Stimulated activated CD4-positive, alpha-beta T cell treated with anti-CD3 and anti-CD28 coated beads, Interleukin-12 subunit alpha, Interleukin-12 subunit beta, amount 100 ng/mL, for 48 hours (primary cell): ENCODE measurements at places on chromosomes 2 and 18.

DNA sequence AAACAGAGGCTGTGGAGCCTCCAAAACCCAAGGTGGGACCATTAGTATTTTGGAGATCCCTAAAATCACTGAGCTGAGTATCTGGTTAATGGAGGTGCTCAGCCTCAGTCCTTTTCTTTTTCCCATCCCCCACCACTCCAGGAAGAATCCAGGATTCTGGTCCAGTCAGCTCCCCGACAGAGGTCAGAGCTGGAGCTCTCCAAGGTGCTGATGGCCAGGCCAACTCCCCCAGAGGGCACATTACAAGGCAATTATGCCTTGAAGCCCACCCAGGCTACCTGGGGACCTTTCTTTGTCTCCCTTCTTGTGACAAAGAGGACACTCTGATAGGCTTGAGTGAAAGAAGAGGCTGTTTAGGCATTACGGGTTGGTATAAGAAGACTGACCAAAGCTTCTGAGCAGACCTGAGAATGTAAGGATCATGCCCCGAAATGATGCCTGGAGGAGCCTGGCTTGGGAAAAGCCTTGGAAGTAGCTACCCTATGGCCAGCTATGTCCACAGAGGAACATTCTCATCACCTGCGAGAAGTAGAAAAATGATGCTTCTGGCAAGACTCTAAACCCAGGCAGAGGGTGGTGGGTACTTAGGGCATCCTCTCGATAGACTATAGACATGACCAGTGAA lies 102.5 kb upstream of the LDAH start:
- DNase-seq: no peak

DNA sequence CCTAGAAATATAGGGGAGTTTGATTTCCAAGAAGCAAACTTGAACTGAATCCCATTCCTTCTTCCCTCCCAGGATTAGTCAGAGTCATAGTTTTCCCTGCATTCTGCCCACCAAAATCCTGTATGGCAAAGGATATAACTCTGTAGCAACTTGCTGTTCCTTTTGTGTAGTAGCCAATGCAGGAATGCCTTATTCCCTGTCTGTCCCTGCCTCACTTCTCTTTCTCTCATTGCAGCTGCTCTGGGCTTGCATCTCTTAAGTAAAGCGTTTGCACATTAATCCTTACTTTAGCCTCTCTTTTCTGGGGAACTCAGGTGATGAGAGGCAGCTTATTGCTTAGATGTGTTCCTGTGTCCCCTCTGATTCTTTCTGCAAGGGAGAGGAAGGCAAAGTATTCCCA lies 333.1 kb upstream of the VWC2L start:
- no peak for DNase-seq

DNA sequence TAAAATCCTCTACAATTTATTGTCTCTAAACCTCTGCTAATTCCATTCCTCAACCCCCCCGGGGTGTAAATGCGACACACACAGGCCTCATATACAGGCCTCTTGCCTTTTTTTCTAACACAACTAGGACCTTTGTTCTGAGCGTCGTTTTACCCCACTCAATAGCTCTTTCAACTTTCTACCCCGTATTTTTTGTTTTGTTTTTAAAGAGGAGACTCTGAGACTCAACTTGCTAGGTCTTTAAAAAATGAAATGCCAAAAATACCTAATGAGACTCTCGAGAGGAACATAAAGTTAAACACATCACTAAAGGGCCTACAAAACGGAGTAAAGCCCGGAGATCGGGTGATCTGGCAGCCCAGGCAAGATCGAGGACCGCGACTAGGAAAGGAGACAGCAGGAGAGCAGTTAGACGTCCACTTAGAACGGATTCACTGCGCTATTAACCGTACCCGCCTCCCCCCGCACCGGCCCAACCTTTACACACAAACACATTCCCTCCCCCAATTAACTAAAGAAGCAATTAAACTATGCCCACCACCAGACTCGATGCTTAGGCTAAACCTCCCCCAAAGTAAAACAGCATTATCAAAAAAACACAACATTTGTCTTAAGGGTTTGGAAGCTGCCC lies 1.7 kb downstream of the TRIP12 start:
- DNase-seq: no peak

- DNase-seq: no peak
These were observed 30.8 kb downstream of the NRP2 start for GRCh38 chr2:205713086-205713485.

- DNase-seq: no peak
These were observed 3.6 kb downstream of the TLK1 start for GRCh38 chr2:171157109-171157500.

DNA sequence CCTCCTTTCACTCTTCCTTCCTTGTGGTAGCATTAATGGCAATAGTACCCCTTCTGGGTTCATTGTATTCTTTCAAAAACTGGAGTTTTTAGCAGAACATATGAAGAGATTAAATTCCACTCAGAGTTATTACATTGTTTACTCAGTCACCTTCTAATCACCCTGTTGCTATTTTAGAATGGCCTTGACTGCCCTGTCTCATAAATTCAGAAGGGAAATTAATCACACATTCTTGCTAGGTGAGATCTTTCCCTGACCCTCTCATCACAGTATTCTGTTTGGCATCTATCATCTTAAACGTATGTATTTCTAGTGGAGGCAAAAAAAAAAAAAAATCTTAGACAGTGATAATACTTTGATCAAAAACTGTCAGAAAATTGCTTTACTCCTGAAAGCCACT lies 760.4 kb downstream of the ADCYAP1 start:
- no peak for DNase-seq

GRCh38 chr2:134448650-134449049 lies 194.8 kb downstream of the MGAT5 start:
- no peak for DNase-seq

GRCh38 chr2:120390381-120391055 lies 44.6 kb downstream of the INHBB start:
- no peak for DNase-seq

- DNase-seq: no peak
These were observed 106.6 kb downstream of the TMEM131 start for GRCh38 chr2:97889156-97889555.

GRCh38 chr2:28434600-28434989 lies 41.9 kb downstream of the FOSL2 start:
- no peak for DNase-seq

GRCh38 chr2:44197816-44198215 lies 29.1 kb downstream of the PPM1B start:
- DNase-seq: no peak

- no peak for DNase-seq
These were observed 124.5 kb upstream of the CCDC150 start for GRCh38 chr2:196515051-196515450.

DNA sequence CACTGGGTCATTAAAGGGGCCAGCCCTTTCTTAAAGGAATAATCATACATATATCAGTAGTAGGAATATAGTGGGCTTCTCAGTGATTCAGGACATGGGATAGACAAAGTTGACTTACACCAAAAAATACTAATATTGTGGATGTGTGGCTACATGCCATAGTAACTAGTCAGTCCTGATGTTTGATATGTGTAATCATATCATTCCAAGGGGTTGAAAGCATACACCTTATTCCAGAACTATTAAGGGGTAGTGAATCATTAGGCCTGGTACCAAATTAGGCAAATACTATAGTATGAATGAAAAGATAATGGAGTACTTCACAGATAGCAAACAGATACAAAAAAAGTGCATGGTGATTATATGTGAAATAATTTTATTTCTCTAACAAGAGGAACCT lies 814.9 kb upstream of the NRXN1 start:
- DNase-seq: no peak

DNA sequence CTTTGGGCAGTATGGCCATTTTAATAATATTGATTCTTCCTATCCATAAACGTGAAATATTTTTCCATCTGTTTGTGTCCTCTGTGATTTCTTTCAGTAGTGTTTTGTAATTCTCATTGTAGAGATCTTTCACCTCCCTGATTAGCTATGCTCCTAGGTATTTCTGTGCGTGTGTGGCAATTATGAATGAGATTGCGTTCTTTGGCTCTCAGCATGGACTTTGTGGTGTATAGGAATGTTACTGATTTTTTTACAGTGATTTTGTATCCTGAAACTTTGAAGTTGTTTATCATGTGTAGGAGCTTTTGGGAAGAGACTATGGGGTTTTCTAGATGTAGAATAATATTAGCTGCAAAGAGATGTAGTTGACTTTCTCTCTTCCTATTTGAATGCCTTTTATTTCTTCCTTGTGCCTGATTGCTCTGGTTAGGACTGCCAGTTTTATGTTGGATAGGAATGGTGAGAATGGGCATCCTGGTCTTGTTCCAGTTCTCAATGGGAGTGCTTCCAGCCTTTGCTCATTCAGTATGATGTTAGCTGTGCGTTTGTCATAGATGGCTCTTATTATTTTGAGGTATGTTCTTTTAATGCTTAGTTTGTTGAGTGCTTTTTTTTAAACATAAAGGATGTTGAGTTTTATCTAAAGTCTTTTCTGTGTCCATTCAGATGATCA lies 27.0 kb upstream of the THUMPD2 start:
- no peak for DNase-seq

GRCh38 chr18:71784777-71785176 lies 759.4 kb downstream of the CBLN2 start:
- no peak for DNase-seq

GRCh38 chr2:160703648-160704585 lies 210.3 kb upstream of the RBMS1 start:
- no peak for DNase-seq

GRCh38 chr2:26607698-26608097 lies 33.5 kb downstream of the CIB4 start:
- no peak for DNase-seq

DNA sequence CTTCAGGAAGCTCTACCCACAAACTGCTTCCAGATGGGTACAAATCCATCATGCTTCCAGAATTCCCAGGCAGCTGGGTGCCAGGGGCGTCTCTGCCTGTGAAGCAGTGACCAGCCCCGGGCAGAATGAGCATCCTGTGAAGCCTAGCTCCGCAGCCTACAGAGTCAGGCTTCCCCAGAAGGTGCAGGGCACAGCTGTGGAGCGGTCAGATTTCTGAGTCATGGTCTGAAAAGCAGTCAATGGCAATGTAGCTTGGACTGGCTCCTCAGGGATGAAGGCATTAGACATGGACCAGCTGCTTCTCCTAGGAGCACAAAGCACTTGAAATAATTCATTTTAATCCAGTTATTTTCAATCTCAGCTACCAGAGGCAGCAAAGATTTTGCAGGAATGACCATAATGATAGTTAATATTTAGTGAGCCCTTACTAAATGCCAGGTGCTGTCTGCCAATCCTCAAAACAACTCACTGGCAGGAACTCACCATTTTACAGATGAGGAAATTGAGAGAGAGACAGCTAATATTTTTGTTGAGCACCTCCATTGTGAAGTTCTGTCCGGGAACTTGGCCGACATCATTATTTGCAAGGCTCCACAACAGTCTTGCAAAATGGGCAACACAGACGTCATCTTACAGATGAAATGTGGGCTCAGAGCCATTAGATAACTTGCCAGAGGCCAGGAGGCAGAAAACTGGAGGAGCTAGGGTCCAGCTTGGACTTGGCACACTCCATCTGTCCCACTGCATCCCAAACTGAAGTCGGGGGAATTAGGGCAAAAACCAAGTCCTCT lies 31.7 kb downstream of the ACMSD start:
- no peak for DNase-seq

DNA sequence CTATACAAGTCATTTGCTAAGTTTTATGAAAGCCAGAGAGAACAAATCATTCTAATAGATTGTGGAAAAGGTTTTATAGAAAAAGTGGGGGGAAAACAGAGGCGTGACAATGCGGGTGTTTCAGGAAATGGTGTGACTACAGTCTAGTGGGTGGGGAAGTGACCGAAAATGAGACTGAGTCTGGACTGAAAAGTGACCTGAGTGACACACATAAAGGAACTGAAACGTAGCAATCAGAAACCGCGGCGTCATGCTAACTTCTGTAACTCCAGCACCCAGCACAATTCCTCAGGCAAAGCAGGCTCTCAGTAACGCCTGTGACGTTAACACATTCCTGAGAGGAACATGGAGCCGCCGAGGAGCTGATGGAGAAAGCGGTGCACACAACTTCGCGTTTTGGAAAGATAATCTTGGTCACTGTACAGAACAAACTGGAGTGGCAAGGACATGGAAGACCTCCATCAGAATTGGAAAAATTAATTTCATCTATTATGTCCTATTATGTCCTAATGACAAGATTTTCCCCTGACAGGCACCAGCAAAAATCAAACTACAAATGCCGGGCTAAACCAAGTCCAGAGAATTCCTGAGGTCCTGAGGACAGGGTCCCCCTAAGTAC lies 1.4 kb upstream of the CD226 start:
- no peak for DNase-seq

- DNase-seq: no peak
These were observed 116.7 kb downstream of the LPIN1 start for GRCh38 chr2:11863103-11863502.

GRCh38 chr2:28586867-28587266 lies 91.0 kb downstream of the PLB1 start:
- DNase-seq: no peak

DNA sequence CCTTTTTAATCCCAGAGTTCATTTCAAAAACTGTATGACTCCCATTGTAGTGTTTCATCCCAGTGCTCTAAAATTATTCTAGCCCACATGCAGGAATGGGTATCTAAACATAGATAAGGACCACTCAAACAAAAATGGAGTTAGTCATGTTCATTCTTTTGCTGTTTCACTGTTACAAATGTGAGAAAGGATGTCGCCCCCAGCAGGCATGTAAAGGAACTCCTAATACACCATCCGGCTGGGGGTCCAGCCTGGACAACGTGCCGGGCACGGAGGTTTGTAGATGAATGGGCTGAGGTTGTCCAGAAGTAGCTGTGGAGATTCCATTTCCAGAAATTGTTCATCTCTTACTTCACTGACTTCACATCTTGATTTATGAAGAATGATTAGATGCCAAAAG lies 101.9 kb upstream of the RAB12 start:
- DNase-seq: no peak

DNA sequence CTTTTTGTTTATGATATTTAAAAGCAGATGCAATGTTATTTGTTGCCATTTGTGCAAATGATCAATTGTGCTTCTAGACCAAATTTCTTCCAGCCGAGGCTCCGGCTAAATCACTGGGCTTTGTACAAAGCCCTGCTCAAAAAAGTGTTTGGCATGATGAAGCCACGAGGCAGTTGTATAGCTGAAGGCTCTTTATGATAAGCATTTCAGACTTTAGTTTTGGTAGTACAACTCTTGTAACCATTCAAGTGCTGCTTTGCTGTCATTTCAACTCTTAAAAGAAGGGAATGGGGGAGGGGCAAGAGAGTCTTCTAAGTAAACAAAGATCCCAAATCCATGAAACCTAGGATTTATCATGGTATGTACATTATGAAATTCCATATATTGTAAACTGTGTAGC lies 3.3 kb upstream of the ZNF532 start:
- no peak for DNase-seq

DNA sequence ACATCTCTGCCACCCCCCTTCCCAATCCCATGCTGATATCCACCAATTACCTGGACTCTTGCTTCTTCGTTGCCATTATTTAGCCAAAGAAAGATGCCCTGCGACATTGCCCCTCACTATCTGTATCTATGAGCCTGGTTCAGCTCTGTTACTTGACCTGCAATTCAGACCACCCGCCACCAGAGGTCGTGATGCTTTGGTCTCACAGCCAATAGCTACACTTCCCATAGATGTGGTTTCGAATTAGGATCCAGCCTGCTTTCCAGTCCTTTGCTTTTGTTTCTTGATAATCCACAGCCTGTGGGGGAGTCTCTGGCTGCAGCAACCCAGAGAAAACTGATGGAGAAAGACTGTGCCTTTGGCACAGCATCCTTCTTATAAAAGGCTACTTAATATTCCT lies 239.4 kb downstream of the KLHL29 start:
- peak; percentile 35 for DNase-seq

- no peak for DNase-seq
These were observed 12.8 kb downstream of the TANK start for GRCh38 chr2:161172901-161173540.
